Panc1 (cell line): ENCODE measurements at places on chromosomes 1 and 21.

- no peak for DNase-seq
Measured at GRCh38 chr1:228035844-228036243, 29.0 kb downstream of the WNT3A start.

- DNase-seq = no peak
Measured at GRCh38 chr1:201535919-201536245, 3.0 kb upstream of the NAV1 start.

DNA sequence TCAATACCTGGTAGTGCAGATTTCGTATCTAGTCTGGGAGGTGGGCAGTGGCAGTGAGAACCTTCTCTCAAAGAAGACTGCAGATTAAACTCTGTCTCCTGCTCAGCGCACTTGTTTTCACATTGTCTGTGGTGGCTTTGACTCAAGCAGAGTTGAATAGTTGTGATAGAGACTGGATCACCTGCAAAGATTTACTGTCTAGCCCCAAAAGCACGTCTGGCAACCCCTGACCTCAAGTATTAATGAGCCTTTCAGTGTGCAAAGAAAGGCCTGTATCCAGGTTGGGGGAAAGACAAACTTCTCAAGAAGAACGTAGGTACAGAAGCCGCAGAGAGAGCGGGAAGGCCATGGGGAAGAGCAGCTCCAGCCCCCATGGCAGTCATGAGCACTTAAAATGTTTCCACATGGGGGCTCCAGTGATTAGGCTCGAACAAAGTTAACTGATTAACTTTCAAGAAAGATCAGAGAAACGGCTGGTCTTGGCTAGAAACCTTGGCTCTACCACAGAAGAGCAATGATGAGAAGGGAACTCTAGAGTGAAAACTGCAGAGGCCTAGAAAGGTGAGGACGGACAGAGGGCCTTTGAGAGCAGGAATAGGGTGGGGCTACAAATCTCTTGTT, 15.2 kb downstream of the HENMT1 start:
- DNase-seq = no peak

DNA sequence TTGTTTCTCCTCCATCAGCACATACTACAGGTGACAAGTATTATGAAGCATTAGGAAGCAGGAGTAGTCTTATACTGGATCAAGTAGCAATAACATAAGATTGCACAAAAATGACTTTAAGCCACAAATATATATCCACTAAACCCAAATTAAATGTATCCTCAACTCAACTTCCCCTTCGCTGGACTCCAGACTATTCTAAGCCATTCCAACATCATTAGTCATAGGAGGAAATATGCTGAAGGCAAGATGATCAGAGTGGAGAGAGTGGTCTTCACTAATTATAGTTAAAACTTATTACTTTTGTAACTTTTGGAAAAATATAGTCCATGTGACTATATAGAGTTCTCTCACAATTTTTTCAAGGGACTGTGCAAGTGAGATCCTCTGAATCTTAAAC, 390.7 kb upstream of the ZP4 start:
- DNase-seq = no peak

DNA sequence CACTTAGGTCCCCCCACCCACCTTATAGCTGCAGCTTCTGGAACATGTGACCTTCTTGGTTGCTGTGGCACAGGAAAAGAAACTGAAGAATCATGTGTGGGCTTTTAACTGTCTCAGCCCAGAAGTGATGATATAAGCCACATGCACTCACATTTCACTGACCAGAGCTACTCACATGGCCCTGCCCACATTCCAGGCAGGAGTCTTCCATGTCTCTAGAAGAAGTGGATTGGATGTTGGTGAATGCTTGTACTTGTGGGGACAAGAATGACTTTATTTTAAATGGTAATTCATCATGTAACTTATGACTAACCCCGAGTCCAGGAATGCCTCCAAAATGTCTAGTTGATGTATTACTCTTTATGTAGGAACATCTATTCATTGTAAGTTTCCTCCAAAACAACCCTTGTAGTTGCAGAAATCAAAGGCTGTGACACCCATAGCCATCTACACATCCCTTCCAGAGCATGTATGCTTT, 15.8 kb upstream of the CAMK1G start:
- DNase-seq = no peak

DNA sequence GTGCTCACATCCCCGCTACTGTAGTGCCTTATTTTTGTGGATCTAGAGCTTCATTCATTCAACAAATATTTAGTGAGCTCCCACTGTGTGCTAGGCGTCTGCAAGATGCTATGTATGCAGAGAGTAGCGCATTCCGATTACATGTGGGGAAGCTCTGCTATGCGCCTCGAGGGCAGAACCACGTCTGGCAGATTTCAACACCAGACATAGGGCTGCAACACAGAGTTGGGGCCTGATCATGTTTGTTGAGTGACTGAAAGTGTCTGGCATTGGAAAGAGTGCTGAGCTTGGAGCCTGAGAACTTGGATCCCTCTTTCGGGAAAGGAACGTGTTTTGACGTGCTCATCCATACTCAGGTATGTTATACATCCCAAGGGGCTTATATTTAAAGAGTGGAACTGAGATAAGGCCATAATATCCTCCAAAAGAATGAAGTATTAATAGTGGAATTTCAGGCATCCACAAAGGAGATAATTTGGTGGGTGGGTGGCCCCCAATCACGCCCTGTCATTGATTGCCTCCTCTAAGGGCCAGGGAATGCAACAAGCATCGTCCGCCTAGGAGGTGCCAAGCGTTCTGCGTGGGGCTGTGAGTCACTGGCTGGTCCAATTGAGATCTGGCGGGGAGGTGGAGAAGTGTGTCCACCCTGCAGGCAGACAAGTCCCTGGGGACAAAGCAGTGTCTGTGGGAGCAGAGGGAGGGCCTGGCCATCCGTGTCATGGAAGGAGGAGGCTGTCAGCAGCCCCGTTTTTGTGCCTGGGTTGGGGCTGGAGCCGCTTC, 62.8 kb upstream of the ZBTB40 start:
- DNase-seq = no peak

- no peak for DNase-seq
Measured at GRCh38 chr1:183778045-183778444, 26.9 kb upstream of the RGL1 start.

- no peak for DNase-seq
Measured at GRCh38 chr1:48227165-48228013, 4.9 kb downstream of the SLC5A9 start.

- DNase-seq = no peak
Measured at GRCh38 chr21:38761531-38761930, 44.2 kb upstream of the ETS2 start.
